Femur (tissue), 1 donor: ENCODE measurements at places on chromosomes 11 and 22.

DNA sequence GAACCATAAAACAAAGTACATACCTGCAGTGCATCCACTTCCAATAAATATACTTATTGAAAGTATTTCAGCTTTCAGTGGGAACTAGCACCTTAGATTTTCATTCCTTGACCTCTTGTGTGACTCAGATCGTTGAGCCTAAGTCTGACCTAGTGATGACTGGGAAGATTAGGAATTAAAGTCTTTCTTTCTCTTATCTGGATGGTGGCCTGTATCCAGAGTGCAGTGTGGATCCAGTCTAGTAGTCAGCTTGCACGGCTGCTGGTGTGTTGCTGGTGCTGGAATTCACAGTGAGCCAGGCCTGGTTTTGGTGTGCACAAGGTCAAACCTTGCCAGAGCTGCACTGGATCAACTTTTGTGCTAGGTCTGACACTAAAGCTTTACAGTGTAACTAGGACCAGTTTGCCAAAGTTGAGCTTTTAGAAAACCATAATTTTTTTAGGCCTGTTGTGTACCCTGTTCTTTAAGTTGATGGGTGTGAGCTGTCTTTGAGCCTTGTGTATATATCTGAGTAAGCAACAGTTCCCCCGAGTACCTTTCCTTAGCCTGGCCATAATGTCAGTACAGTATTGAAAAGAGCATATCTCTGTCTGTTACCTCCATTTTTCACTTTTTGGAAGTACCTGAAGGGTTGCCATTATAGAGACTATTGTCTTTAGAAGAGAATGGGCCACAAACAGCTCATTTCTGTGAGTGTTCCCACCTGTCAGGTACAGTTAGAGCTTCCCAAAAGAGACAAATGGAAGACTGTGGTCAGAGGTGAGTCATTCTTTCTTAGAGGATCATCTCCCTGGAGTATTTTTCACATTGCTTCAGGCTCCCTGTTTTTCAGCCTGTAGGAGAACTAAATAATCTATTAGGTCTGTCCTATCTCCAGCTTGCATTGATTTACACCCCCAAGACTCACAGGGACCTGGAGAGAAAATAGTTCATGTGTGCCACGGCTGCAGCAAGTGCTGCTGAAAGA lies 89.8 kb downstream of the ALX4 start:
- no peak for DNase-seq

- no peak for DNase-seq
Observed at GRCh38 chr11:19288256-19288655, 47.5 kb upstream of the E2F8 start.

DNA sequence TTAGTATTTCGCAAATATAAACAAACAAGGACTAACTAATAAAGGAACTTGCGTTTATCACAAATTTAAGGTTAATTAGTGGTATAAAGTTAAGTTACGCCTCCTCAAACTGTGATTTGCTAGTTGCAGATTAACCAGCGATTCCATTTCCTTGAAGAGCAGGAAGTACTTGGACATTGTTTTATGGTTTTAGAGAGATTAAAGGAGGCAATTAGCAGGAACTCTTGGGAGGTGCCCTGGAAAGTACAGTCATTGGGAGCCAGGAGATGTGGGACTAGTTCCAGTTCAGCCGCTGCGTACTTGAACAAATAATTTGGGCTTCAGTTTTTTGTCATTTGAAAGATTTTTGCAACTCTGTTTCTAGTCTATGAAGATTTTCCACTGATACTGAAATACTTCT lies 3.3 kb downstream of the FAM118B start:
- no peak for DNase-seq

DNA sequence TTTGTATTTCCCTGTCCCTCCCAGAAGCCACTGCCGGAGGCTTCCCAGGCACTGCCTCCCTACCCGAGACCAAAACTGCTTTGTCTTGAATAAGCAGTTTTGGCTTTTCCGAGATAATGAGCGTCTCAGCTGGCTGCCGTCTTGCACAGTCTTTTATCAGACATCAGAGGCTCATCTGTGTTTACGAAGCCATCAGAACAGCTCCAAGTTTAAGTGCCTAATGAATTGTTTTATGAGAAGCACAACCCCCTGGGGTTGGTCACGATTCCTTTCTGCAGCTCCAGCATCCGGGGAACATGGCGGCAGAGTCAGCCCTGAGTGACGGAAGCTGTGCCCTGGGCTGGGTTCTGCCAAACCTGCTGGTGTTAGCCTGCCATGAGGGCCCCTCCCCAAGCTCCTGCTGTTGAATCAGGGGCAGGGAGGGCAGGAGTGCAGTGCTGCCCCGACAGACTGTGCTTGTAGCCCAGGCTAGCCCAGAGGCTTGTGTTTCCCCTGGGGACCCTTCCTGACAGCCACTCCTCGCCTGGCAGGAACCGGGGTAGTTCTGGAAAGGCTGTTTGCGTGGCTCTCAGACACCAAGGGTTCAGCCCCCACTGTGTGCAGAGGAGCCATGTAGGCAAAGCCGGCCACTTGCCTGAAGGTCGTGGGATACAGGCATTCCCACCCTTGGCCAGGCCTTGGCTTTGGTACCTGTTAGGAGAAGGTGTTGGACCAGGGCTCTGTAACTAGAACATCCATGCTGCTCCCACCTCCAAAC lies 96.1 kb downstream of the MORC2 start:
- DNase-seq, result peak; percentile 15

DNA sequence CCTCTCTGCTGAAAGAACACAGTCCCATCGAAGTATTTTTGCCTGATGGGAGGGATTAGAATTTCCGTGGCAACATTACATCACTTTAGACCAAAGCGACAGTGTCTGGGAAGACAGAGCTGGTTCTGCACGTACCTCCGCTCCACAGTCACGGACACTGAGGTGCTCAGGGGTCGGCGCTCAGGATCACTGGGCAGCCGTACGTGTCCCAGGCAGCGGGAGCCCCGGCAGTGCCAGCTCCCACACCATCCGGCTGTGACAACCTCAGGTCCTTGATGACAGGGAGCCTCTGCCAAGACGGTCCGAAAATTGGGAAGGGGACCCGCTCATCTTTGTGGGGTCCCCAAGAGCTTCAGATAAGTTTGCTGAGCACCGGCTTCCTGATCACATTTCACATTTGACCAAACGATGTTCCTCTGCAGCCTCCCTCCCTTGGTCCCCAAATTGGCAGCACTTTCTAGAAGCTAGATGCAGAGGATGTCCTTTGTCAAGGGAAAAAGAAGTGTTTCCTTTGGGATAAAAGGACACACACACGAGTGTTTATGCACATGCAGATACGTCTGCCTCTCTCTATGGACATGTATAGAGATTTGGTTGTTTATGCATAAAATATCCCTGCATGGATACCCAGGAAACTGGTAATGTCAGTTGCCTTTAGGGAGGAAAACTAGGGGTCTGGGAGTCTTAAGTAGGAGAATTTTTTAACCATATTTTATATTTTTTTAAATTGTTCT lies 61.6 kb upstream of the LINC01488 start:
- DNase-seq, result no peak

DNA sequence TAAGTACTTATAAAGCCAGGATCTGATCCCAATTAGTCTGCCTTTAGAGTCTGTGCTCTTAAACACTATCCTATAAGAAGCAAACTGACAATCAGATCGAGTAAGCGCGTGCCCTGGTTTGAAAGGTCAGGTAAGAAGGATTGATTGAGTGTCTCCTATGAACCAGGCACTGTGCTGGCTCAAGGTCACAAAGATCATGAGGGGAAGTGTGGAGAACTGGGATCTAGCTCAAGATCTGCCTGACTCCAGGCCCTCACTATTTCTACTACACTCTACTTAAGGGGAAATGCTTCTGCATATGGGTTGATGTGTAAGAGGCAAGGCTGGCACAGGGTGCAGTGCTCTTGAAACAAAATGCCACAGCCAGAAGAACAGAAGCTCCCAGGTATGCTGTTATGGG lies 77.0 kb downstream of the ME3 start:
- DNase-seq, result no peak

DNA sequence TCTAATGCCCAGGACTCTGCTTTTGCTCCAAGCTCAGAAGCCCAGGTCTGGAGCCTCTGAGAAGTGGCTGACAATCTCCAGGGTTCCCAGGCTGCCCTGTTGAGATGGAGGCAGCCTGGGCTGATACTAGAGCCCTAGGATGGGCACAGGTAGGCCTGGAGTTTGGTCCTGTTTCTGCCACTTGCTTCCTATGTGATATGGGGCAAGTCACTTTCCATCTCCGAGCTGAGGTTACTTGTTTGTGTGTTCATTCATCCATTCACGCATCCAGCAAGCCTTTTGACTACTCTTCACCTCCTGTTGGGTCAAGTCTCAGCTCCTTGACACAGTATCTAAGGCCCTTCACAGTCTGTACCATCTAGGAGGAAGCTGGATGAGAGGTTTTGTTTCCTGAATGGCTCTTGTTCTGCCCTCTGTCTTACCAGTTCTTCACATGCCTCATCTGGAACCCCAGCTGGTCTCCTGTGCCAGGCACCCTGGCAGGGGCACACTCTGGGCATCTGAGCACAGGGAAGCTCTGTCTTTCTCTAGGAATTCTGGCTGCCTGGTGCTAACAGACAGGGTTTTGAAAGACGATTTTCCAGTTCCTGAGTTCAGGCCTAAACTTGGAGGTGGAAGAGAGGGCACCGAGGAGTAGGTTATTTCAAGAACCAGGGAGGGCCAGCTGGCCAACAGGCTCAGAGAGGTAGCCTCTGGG lies 53.2 kb upstream of the AMPD3 start:
- peak; percentile 17 for DNase-seq

DNA sequence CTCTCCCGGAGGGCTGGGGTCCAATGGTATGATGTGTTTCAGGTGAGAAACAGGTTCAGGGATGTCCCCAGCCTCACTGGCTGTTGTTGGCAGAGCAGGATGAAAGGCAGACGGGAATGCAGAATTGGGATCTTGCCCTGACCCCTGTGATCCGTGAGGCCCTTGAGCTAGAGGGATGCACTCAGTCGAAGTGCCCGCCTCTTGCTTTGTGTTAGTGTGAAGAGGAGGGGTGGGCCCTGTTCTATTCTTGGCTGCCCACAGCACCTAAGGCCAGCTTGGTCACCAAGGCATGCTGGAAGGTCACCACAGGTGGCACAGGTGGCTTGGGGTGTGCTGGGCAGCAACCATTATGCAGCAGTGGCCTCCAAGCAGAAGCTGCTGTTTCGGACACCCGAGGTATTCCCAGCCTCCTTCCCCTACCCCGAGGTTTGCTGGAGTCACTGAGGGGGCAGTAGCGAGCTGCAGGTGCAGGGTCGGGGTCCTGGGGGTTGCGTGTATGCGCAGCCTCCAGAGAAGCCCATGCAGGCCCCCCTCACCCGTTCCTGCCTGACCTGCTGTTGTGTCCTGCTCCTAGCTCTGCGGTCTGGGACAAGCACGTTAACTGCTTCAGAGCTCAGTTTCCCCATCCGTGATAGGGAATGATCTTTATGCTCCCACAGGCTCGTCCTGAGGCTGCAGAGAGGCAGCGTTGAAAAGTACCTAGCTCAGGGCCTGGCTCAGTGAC lies 13.0 kb downstream of the LRP5 start:
- DNase-seq, result no peak

DNA sequence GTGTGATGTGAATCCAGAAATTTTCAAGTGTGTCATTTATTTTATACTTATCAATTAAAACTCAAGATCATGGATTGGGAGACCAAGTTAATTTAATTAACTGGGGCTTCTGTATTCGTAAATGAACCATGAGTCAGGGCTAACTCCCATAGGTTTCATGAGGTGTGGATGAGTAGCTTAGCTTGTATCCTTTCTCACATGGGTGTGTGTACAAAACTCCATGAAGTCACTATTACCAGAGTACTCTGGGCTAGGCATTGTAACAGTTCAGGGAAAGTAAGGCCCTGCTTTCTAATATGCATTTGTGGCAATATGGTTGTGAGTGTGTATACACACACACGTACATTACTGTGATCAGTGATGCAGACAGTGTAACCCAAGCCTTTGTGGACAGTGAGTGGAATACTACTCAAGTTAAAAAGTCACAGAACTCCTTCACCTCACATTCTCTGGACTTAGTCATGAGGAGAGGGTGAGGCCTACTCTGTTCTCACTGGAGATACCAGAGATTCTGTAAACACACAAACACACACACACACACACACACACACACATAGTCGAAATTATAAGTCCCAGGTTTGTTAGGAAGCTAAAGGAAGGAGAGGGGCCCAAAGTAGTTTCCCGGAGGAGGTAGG lies 3.5 kb downstream of the CNTF start:
- no peak for DNase-seq

GRCh38 chr22:45008186-45008681 lies 1.6 kb downstream of the PHF21B start:
- peak; percentile 36 for DNase-seq

DNA sequence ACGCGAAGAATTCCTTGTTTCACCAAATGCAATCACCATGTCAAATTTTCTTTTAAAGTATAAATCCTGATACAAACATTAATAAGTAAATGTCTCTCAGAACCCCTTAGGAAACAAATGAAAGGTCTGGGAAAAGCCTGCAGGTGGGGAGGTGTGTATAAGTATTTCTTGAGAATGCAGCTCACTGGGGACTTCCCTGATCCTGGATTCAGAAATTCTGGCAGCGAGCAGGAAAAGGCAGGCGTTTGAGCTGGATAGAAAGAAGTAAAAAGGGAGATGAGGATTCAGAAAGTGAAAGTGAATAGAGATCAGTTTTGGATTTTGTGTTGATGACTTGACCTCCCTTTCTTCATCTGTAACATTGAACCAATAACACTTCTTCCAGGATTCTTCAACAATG lies 68.3 kb upstream of the CTSC start:
- DNase-seq, result no peak

- no peak for DNase-seq
Observed at GRCh38 chr11:28627690-28628255, 519.6 kb downstream of the METTL15 start.

- DNase-seq, result no peak
Observed at GRCh38 chr22:27220339-27220738, 563.0 kb downstream of the MIAT start.

- no peak for DNase-seq
Observed at GRCh38 chr11:95485115-95485900, 254.3 kb upstream of the SESN3 start.

DNA sequence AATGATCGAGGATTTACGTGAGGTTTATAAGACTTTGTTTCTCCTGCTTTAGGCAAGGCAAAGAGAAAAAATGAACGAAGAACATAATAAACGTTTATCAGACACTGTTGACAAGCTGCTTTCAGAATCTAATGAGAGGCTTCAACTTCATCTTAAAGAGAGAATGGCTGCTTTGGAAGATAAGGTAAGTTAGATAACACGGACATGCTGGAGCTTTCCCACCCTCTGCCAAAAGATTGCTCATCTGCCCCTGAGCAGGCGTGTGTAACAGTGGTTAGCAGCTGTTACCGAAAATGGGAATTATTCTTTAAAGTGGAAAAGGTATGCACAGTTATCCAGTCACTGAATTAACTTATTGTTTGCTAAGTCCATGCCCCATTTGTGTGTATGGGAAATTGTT lies 62.8 kb upstream of the CTTN start:
- no peak for DNase-seq

DNA sequence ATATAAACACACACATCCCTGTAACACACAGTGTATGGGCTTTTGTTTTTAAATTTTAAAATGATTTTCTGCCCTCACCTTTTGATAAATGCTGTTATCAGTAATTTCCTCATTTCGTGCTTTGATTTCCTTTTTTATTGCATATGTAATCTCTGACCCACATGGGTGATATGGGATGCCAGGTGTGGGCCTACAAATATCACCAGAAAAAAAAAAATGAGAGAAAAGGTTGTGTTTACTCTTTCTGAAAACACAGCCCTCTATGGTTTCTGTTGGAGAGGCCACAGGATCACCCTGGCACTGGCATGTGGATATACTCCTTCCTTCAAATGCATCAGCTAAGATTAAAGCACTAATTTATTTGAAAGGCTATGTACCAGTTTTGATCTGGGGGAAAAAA lies 17.0 kb downstream of the DRD2 start:
- DNase-seq, result no peak
